ENCODE measurements at places on chromosomes 1 and 21.
A peak's percentile ranks its signal among the peaks of the same experiment; 100 is the strongest.

DNA sequence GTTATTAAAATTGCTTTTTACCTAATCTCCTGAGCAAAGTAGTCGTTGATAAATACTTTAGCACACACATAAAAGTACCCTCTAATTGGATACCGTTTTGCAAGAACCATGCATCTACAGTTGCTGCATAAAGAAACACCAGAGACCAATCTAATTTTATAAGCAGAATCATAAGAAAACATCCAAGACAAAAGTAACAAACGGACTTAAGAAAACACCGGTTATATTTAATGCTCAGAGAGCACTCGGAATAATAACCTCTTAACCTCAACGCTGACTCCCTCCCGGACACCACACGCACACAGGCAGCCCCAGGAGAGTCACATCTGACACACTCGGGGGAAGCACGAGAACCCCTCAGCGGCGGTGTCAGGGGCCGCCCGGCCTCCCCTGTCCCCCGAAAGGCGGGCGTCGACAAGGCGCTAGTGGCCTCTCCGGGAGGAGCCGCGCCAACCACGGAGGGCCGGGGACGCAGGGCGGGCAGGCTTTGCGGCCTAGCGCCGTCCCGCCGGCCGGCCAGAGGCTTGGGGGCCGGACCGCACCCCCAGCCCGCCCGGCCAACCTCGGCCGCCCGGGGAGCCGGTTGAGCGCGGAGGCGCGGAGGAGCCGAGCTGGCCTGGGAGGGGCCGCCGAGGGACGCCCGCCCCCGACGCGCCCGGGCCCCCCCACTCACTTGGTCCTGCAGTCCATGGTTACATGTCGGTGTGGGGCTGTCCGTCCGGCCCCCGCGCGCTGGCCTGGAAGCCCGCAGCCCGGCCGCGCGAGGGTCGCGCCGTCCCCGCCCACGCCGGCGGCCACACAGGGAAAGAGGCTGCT lies 606 bp downstream of the DENND1B start:
- peak; percentile 59 for DNase-seq

DNA sequence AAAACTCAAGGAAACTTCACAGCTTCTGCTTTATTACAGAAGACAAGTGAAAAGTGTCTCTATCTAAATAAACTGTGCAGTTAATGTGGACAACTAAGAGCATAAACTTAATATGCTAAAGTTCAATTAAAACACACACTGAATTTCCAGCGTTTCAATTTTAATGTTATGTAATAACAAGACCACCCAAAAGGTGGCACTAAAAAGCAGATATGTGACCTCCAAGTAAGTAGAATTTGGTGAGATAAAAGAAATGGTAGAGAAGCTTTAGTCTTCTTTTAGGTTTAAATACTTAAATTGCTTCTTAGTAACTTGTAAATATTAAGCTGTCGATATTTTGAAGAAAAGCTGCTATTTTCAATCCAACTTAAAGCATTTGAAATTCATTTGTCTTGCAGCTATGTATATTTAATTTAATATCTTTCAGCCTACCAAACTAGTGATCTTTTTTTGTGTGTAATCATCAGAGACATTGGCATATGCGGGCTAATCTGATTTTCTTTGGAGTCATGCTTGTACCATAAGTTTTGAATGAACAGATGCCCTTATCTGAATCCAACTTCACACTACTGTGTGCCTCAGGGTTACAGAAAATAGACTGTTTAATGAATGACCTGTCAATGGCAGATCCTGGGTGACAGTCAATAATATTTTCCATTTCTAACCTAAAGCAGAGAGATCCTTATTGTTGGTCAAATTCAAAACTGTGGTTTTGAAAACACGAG lies 36.5 kb upstream of the ADAMTS1 start:
- no peak for DNase-seq

- DNase-seq: no peak
Observed at GRCh38 chr1:108027389-108027788, 62.4 kb upstream of the VAV3 start.

GRCh38 chr1:162899422-162900146 lies 38.6 kb upstream of the CCDC190 start:
- no peak for DNase-seq

- DNase-seq: no peak
Observed at GRCh38 chr1:109832945-109833344, 69.2 kb upstream of the EPS8L3 start.

GRCh38 chr1:238409932-238410331 lies 519.2 kb upstream of the ZP4 start:
- DNase-seq: no peak

DNA sequence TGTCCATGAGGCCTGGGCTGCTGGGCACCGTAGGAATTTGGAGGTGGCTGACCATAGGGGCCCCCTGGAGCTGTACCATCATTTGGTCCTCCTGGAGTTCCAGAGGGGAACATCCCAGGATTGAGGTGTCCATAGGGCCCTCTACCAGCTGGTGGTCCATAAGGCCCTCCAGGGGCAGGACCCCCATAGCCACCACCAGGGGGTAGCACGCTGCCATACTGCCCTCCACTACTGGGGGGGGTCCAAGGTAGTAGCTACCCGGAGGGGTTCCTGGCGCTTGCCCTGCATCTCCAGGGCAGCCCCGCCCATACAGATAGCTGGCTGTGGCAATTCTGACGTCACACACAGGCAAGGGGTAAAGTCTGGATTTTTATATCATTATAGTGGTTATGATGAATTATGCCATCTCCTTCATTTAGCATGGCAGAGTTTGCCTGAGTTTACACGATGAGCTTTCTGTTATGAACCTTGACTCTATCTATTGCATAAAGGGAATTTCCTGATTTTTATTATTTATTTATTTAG lies 13.2 kb downstream of the MDM4 start:
- no peak for DNase-seq

DNA sequence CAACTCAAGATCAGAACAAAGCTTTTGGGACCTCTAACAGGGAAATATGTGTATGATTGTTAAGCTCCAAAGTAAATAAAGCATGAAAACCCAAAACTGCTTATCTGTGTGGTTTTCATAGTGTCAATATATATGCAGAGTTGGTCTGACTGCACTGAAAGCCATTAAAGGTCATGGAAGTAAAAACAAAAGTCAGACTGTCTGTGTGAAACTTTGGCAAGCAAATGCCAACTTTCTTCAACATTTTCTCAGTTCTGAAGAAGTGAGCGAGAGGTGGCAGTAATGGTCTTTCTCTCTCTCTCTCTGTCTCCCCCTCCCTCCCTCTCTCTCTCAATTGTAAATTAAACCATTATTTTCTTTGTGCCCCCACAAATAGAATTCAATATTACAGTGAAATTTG lies 100.1 kb upstream of the S1PR1 start:
- peak; percentile 61 for DNase-seq

DNA sequence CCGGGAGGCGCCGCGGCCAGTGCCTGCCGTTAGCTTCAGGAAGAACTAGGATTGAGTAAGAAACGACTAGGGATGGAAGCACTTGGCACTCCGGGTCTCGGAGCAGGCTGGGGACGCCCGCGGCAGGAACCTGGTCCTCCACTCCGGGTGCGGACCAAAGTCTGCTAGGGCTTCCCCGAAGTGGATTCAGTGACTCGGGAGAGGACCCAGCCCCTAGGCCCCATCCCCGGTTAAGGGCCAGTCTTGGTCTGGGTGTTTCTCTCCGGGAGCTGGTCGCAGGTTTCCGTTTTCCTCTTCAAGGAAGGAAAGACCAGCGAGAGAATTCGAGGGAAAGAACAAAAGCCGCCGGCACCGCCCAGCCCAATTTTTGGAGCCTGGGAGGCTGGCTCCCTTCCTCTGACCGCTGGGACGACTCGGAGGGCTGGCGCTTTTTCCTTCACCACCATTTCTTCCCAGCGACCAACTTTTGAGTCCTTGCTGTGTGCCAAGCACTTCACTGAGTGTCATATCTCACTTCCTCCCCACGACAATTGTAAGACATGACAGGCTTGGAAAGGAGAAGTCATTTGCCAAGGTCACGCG lies 16.8 kb upstream of the STMN1 start:
- DNase-seq: peak; percentile 41

DNA sequence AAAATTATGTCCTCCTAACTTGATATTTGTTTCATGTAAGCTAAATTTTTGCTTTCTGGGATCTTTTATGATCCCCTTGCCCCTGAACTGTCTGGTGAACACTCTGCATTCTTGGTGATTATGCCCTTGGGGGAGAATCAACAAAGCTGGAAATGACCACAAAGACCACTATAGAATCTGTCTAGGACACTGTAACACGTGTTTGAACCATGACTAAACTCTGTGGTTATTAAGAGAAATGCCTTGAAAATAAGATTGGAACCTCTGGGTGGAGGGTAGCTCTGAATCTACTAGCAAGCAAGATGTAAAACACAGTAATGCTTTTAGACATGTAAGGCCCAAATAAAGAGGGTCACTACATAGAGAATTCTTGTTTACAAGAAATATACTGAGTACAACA lies 237.5 kb downstream of the HMCN1 start:
- no peak for DNase-seq

DNA sequence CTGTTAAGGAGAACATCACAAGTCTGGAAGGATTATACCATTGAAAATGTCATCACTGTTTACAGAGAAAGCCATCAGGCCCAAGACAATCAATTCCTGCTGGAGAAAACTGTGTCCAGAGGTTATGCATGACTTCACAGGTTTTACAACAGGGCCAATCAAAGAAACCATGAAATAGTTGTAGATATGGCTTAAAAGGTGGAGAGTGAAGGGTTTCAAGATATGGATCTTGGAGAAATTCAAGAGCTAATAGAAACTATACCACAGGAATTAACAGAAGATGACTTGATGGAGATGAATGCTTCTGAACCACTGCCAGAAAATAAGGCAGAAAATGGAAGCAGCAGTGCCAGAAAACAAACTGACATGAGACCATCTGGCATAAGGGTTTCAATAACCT lies 30.2 kb downstream of the USP1 start:
- DNase-seq: no peak

- no peak for DNase-seq
Observed at GRCh38 chr1:7641587-7642417, 129.3 kb upstream of the VAMP3 start.

DNA sequence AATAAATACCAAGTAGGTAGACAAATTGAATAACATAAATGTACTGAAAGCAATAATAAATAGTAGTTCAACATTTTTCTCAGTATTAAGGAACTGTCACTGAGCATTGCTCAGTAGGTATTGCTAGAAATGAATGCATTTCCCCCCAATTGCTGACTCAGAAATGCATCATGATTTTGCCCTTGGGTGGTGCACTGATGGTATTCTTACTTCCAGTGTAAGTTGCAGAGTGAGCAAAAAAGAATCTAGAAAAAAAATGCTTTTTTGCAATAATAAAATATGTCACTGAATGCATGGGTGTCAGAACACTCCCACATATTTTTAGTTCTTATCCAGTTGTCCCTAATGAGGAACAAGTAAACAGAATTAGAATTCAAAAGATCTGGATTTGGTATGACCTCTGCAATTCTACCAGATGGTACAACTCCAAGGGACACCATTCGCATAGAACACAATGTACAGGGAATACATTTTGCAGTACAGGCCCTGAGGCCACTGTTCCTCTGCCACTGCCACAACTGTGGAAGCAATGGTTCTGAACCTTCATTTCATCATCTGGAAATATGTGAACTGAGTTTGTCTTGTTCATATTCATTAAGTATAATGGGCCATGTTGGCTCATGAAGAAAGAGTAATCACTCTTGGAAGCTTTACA lies 78.0 kb downstream of the ATP6V1G3 start:
- DNase-seq: peak; percentile 45

- peak; percentile 60 for DNase-seq
Observed at GRCh38 chr1:179036844-179037465, 11.3 kb downstream of the FAM20B start.

DNA sequence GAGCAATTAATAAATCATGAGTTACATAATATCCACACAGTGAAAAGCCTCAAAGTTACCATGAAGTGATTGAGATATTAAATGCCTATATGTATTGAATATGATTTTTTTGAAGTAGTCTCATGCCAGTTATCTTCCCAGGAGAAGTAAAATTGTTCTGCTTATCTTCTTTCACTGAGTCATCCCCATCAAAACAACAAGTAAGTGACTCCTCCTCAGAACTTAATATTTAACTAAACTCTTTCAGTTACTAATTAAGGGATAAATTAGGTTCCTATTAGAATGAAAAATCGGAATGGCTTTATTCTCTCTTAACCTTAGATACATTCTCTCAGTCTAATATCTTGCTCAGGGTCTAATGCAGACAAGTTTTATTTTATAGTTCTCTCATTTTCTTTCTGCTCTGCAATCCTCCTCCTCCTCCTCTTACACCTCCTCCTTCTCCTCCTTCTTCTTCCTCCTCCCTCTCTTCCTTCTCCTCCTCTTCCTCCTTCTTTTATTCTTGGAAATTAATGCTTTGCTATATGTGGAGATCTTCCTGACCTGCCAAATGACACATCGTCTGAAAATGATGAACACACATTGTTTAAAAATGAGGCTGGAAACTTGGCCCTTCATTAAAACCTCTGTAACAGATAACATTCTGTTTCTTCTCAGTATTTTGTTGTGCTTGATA lies 110.9 kb downstream of the RUNX1 start:
- no peak for DNase-seq

DNA sequence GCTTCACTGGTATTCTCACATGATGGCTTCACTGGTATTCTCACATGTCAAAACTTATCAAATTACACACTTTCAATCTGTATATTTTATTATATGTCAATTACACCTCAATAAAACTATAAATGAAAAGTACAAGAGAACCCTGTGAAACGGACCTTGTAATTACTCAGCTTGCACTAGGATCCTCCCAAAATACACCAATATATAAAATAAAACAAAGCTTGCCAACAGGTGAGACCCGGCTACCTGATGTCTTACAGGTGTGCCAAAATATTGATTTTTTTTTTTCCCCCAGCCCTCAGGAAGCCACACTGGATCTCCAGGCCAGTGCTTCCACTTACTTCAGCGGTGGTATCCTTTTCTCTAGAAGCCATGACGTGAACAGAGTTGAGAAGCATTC lies 22.9 kb downstream of the PIK3C2B start:
- DNase-seq: no peak

GRCh38 chr1:46199233-46199749 lies 1.1 kb upstream of the POMGNT1 start:
- no peak for DNase-seq

- peak; percentile 8 for DNase-seq
Observed at GRCh38 chr1:24903011-24903461, 27.0 kb downstream of the RUNX3 start.

DNA sequence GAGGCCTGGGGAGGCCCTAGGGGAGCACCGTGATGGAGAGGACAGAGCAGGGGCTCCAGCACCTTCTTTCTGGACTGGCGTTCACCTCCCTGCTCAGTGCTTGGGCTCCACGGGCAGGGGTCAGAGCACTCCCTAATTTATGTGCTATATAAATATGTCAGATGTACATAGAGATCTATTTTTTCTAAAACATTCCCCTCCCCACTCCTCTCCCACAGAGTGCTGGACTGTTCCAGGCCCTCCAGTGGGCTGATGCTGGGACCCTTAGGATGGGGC lies 5.2 kb downstream of the ELF3 start:
- no peak for DNase-seq

- DNase-seq: peak; percentile 68
Observed at GRCh38 chr1:180981596-180982387, 40.9 kb downstream of the STX6 start.

Measured in activated naive CD4-positive, alpha-beta T cell treated with anti-CD3 and anti-CD28 coated beads for 36 hours (primary cell).